Activated CD4-positive, alpha-beta T cell treated with anti-CD3 and anti-CD28 coated beads, Interleukin-2, Interleukin-4, amounts not matched to agents 100 ng/mL and 50 ng/mL, durations not matched to agents 16 hours and 8 hours (primary cell): ENCODE measurements at places on chromosomes 7 and 10.

DNA sequence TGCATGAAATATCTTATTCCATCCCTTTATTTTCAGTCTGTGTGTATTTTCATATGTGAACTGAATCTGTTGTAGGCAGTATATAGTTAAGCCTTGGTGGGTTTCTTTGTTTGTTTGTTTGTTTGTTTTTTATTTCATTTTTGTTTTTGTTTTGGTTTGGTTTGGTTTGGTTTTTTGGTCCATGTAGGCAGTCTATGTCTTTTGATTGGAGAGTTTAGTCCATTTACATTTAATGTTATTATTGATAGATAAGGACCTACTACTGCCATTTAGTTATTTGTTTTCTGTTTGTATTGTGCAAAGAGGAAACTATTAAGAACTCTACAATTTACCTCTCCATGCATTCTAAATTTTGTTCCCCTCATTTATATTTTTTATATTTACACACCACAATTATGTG, 695.9 kb upstream of the GRM3 start:
- no peak for DNase-seq

GRCh38 chr10:102291221-102291905, 46.0 kb downstream of the GBF1 start:
- no peak for DNase-seq

- DNase-seq = no peak
Measured at GRCh38 chr7:128014811-128015210, 16.4 kb downstream of the LRRC4 start.

DNA sequence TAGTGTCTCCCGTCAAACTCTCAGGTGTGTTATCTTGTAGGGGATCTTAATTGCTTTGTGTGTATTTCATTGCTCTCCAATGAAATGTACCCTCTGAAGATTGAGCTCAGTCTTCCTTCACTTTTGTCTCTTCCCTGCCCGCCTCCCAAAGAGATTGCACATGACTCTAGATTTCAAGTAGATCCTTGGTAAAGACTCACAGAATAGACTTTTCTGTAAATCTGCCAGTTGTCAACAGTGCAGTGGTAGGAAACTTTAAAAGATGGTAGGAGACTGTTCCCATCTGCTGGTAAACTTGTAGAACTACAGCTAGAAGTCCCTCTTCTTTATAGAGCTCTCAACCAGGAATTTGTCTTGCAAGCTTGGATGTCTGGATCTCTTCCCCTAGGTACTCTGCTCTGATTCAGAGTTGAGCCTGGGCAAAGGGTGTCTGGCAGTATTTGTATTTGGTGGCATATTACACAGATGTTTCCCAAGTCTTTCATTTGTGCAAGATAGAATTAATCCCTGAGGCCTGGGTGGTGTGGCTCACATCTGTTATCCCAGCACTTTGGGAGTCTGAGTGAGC, 9.6 kb downstream of the CCL26 start:
- peak; percentile 40 for DNase-seq

DNA sequence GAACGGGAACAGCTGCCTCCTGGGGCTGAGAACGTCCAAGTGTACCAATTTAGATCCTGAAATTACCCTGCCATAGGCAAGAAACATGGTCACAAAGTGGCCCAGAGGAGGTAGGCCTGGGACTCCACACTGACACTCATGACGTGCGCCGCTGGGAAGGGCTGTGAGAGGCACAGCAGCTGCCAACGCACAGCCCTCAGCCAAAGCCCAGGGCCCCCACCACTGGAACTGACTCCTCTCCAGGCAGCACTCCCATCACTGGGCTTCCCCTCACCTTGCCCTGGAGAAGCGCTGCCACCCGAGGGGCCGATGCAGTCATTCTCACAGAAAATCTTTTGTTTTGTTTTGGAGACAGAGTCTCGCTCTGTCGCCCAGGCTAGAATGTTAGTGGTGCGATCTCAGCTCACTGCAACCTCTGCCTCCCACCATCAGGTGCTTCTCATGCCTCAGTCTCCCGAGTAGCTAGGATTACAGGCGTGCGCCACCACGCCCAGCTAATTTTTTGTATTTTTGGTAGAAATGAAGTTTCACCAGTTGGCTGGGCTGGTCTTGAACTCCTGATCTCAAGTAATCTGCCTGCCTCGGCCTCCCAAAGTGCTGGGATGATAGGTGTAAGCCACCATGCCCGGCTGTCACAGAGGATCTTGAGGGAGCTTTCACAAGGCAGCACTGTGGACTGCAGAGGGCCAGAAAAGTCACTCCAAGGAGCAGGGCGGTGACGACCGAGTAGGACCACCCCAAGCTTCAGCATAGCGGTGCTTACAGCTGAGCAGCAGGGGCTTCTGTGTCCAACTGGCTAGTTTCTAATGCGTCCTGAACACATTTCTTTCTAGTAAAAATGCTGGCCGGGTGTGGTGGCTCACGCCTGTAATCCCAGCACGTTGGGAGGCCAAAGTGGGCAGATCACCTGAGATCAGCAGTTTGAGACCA, 13.5 kb downstream of the GUSB start:
- DNase-seq = no peak
